ENCODE measurements at places on chromosomes 13 and 19.

- no peak for DNase-seq
These were observed 5.9 kb downstream of the MAST1 start for GRCh38 chr19:12843999-12844732.

- peak; percentile 60 for DNase-seq
These were observed 16.1 kb upstream of the MADCAM1 start for GRCh38 chr19:480016-480855.

- no peak for DNase-seq
These were observed 44.1 kb downstream of the CCNE1 start for GRCh38 chr19:29855741-29856500.

DNA sequence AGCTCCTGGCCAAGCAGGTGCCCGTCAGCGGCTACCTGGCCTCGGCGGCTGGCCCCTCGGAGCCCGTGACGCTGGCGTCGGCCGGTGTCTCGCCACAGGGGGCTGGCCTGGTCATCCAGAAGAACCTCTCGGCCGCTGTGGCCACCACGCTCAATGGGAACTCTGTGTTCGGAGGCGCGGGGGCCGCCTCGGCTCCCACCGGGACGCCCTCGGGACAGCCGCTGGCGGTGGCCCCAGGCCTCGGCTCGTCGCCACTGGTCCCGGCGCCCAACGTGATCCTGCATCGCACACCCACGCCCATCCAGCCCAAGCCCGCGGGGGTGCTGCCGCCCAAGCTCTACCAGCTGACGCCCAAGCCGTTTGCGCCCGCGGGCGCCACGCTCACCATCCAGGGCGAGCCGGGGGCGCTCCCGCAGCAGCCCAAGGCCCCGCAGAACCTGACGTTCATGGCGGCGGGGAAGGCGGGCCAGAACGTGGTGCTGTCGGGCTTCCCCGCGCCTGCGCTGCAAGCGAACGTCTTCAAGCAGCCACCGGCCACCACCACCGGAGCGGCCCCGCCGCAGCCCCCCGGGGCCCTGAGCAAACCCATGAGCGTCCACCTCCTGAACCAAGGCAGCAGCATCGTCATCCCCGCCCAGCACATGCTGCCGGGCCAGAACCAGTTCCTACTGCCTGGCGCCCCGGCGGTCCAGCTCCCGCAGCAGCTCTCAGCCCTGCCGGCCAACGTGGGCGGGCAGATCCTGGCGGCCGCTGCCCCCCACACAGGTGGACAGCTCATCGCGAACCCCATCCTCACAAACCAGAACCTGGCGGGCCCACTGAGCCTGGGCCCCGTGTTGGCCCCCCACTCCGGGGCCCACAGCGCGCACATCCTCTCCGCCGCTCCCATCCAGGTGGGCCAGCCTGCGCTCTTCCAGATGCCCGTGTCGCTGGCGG is 33.0 kb upstream of the EHD2 start:
- no peak for DNase-seq

GRCh38 chr13:98025480-98026025 is 72.1 kb downstream of the IPO5 start:
- no peak for DNase-seq

- peak; percentile 11 for DNase-seq
These were observed 1248.9 kb downstream of the SLITRK5 start for GRCh38 chr13:88919970-88920628.

DNA sequence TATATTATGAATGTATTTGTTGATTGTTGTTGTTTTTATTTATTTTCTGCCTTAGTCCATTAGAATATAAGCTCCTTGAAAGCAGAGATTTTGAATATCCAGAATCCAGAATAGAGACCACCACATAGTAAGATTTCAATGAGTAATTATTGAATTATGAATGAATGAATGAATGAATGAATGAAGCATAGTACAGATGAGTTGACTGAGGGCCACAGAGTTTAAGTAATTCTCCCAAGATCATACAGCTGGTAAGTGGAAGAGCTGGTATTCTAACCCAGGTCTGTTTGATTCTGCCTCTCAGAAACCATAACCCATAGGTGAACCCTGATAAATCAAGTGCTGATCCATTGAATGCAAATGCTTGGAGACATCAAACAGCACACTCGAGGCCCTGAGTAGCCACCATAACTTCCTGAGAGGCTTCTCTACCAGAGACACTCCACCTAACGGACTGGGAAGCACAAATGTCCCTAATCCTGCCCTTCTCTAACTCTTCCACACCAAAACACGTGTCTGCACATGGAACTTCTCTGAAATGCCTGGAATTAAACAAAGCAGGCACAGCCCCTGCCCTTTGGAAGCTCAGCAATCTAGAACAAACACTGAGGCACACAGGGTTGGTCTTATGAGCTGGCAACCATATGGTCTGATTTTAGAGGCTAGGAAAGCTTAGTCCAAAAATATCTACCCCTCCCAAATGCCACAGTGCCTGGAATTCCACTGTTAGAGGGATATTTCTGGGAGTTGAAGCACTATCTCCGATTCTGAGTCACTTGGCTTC is 190.1 kb downstream of the FOXO1 start:
- no peak for DNase-seq

GRCh38 chr19:34254698-34255432 is 511 bp downstream of the GARRE1 start:
- DNase-seq: no peak

DNA sequence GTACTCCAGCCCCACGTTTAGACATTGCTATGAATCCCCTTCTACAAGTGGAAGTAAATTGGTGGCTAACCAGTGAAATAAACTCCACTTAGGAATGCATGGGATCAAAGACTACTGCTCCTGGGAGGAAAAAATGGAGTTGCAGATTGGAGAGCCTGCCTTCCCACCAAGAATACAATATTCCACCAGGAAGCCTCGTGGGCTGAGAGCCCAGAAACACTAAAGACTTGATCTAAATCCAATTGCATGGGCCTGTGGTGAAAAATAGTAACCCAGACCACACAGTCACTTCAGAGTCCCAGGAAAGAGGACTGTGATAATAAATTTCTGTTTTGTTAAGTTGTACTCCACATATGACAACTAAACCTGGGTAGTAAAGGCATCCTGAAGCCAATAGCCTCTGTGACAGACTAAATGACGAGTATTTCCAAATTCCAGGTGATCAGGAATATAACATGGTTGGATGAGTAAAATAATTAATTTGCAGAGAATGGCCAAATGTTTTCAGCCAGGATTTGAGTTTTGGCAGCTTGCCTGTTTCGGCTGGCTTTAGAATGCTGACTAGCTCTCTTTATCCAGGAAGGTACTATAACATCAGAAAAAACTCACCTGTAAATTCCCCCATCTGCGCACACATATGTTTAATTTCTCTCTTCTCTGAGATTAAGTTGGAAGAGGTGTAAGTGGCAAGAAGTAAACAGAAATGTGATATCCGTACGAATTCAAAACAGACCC is 480.3 kb downstream of the LIG4 start:
- DNase-seq: no peak

DNA sequence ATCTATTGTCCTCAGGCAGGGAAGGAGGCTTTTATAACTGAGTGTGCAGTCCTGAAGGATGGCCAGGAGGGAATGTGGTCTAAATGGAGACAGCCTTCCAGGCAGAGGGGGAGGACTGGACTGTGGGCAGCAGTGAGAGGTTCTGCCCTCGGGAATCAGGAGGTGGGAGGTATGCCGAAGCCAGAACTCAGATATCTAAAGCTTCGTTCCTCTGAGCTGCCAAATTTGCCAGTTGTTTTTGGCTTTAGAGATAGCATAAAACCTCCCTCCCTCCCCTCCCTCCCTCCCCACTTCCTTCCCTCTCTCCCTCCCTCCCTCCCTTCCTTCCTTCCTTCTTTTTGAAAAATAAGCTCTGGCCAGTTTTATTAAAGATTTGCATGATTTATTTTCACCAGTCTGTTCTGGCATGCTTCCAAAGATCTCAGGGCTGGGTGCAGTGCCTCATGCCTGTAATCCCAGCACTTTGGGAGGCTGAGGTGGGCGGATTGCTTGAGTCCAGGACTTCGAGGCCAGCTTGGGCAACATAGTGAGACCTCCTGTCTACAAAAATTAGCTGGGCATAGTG is 2.4 kb downstream of the MEDAG start:
- DNase-seq: no peak

- DNase-seq: no peak
These were observed 25.4 kb downstream of the PCDH9 start for GRCh38 chr13:67204764-67205163.

DNA sequence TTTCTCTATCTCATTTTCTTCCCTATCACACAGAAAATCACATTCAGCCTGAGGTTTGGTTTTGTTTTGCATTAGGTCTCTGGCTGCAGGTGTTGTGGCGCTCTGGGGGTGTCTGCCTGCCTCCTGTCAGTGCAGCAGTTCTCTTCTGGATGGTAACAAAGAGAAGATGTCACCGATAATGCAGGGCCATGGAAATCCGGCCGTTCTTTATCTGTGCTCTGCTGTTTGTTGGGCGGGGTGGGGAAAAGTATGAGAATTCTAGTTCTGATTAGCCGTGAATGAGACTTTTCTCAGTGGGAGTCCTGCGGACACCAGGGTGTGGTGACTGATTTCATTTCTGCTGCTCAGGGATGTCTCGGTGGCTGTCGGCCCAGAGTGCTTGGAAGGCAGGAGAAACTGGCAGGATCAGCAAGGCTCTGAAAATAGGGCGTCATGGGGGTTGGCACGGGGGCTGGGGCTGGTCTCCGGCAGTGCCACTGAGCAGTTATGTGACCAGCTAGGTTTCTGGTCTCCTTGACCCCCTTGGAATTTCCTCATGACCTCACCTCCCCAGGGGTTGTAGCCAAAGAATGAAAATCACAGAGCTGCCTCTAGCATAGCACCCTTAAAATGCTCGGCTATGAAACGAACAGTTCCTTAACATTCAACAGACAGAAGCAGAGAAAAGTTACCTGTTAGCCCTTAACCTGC is 5.0 kb downstream of the RNF113B start:
- no peak for DNase-seq

DNA sequence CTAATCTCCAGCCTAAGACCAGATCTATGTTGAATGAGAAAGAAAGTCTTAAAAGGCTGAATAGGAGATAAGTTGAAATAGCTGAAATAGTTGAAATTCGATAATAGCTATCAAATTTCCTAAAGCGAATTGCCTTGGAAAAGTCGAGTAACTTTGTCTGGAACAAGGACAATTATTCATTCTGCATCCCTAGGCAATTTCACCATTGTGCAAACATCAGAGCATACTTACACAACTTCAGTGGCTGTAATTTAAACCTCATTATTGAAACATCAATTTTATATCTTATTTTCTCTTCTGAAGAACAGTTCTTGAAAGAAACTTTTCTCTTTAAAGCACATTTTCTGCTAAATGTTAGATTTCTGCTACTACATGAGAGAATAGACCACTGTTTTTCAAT is 13.6 kb downstream of the TNFSF13B start:
- DNase-seq: no peak

GRCh38 chr13:28434926-28435325 is 60.0 kb downstream of the FLT1 start:
- no peak for DNase-seq

DNA sequence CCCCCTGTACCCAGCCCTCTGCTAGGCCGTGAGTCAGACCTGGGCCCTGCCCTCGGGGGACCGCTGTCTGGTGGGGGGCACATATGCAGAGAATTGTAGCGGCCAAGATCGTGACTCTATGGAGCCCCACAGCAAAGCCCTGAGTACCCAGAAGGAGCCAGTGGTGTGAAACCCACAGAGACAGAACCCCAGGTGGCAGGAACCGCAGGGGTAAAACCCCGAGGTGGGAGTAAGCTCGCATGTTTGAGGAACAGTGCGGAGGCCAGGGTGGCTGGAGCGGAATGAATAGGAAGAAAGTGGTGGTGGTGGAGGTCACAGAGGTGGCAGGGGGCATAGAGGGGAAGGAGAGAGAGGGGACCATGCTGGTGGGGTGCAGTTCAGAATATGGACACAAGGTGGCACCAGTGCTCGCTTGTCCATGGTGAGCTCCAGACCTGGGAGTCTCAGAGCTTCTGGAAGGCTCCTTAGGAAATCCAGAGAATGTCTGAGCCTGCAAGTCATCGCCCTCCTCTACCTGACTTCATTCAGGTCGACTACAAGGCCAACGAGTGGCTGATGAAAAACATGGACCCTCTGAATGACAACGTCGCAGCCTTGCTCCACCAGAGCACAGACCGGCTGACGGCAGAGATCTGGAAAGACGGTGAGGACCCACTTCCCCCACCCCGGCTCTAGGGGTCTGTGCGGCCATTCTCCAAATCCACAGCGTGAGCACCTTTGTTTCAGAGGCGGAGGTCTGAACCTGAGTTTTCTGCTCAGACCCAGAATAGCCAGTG is 48.9 kb downstream of the MYH14 start:
- no peak for DNase-seq

DNA sequence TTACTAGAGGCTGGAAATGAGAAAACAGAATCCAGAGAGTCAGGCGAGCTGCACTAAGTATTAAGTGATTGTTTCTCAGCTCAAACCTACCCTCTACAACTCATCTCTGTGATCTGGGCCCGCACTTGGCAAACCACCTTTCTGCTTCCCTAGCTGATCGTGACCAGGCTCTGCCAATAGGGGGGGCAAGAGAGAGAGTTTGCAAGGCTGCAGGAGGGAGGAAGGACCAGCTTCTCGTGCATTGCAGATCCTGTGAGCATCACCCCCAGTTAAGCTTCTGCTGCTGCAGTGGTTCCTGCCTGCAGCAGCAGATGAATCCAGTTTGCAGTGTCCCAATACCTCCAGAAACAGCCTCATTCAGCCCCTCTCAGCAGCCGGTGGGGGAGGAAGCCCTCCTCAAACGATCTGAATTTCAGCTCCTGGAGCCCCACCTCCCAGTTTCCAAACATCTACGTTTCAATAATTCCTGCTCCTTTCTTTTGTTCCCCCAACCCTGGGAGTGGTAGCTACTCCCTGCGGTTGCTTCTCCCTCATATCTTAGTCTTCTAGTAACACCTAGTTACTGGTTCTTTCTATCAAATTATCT is 20.0 kb downstream of the XRCC1 start:
- DNase-seq: peak; percentile 86

DNA sequence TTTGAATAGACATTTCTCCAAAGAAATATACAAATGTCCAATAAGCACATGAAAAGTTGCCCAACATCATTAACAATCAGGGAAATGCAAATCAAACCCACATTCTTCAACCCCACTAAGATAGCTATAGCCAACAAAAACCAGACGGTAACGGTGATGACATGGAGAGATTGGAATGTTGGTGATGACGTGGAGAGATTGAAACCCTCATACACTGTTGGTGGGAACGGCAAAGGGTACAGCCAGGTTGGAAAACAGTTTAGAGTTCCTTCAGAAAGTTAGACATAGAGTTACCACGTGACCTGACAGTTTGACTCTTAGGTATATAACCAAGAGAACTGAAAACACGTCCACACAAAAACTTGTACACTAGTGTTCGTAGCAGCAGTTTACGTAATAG is 48.1 kb downstream of the TNFRSF19 start:
- DNase-seq: no peak

DNA sequence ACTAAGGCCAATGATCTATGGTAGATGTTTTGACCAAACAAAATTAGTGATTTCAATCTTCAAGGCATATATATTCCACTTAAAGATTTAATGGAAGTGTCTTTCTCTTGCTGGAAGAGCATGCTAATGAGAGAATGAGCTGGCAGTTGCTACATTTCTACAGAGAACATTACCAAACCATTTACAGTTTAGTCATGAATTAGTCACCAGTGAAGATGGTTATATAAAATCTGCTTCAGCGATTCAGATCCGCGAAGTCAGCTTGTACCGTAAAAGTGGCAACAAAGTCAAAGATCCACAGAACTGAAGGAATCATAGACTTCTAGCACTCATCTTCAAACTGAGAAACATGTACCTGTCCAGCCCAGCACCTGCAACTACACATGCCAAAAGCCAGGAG is 156.3 kb downstream of the SLITRK5 start:
- DNase-seq: no peak

Data from CD4-positive, alpha-beta T cell treated with Interleukin-4 for 1 hour (primary cell).